Ascending aorta (tissue), 2 donors: ENCODE measurements at places on chromosomes 2 and 18. TPM values are rescaled to one million over a fixed set of nuclear protein-coding genes. Genes with fewer than 3 reads are reported as not detected.

PEX13 gene
- 12.8 TPM for total RNA-seq

OR6B2 gene
- total RNA-seq, result not detected

DNA sequence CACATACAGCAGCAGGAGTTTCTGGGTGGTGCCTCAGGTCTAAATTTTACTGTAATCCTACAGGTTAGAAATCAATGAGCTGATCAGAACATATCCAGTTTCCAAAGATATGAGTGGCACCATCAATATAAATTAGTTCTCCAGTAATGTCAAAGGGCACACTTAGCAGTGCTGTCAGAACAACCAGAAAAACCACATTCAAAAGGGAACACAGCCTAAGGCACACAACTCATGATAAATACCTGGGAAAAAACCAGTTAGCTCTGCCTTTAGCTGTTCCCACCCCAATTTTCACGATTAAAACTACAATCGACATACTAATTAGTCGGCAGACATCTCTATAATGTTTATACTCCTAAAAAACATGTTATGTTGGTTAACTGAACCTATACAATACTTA, 31.5 kb downstream of the ATP8B1 start:
- H3K27me3 ChIP-seq, result no peaks in the 10 kb centered on the region
- H3K4me1 ChIP-seq, result peaks cover 17% of the 10 kb centered on the region
- H3K36me3 ChIP-seq, result no peaks in the 10 kb centered on the region
- H3K27ac ChIP-seq, result peak overlapping the region; percentile 48
- DNase-seq, result no peak

DNA sequence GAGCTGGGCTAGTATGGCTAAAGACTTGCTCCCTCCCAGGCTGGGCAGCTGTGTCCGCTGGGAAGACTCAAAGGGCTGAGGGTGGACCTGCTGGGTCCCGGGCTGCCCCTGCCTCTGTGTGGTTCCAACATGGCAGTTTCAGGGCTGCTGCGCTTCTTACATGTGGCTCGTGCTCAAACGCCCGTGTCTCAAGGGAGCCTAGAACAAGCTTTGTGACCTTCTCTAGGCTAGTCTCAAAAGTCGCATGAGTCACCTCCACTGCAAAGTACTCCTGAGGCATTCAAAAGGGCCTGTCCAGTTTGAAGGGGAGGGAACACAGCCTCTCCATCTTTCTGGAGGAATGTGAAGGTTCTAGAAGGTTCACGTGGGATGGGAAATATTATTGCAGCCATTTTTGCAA, 44.7 kb upstream of the RAB31 start:
- no peaks in the 10 kb centered on the region for H3K4me1 ChIP-seq
- H3K36me3 ChIP-seq, result no peaks in the 10 kb centered on the region
- no peak for DNase-seq

DNA sequence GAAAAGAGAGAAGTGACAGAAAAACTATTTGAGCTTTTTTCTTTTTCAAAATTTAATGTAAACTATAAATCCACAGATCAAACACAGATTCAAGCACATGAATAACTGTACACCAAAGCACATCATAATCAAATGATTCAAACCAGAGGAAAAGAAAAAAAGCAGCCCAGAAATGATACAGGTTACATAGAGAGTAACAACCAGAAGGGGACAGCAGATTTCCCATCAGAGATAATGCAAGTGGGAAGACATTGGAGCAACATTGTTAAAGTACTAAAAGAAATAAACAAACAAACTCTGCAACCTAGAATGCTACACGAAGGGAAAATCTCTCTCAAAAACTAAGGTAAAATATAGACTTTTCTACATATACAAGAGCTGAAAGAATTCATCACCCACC, 34.5 kb downstream of the CMPK2 start:
- no peaks in the 10 kb centered on the region for H3K27me3 ChIP-seq
- H3K4me1 ChIP-seq, result peaks cover 2% of the 10 kb centered on the region
- no peaks in the 10 kb centered on the region for H3K36me3 ChIP-seq
- no peak overlapping the region for H3K4me3 ChIP-seq
- no peak overlapping the region for H3K27ac ChIP-seq

GRCh38 chr18:75200605-75201280, 8.2 kb downstream of the PTGR3 start:
- H3K27me3 ChIP-seq, result no peaks in the 10 kb centered on the region
- peaks cover 7% of the 10 kb centered on the region for H3K4me1 ChIP-seq
- H3K27ac ChIP-seq, result no peak overlapping the region
- DNase-seq, result no peak
- no peaks in the 10 kb centered on the region for H3K36me3 ChIP-seq
